GDM1 (cell line): ENCODE measurements at places on chromosomes 12 and 14.

DNA sequence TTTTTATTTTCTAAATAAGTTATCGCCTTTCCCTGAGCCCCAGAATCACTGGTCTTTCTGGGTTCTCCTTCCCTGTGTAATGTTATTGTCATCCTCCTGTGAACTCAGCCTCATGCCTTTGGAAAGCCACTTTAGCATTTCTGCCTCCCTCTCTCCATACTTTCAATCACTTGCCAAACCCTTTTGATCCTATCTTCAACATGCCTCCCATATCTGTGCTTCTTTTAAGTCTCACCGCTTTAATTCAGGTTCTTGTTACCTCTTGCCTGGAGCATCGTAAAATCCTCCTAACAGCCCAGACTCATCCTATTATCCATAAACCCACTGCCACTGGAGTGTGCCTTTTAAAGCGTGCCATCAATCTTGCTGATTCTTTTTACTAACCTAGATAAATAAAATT lies 321.8 kb downstream of the BMP4 start:
- DNase-seq = no peak

DNA sequence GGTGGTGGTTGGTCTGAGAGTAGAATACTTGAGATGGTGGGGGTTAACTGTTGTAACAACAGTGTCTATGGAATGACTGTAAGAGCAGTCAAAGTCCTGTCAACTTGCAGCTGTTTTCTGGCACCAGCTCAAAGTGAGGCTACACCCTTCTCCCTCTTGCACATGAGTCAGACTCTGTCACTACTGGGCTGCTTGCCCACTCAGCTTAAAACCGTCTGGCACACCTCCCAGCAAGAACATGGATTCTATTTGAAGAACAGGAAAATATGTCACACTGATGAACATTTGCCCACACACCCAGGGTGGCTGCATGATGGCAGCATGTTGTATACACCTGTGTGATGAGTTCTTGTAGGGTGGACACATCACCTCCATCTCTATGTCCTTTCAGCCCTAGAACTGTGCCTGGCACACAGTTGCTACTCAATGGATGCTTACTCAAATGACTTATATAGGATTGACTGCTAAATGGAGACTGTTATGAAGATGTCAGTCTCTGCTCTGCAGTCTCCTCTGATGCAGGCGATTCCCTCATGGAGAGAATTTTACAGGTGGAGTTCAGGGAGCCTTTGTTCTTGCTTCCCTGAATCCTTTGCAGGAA lies 19.3 kb upstream of the SERPINA6 start:
- no peak for DNase-seq

GRCh38 chr14:34043627-34044372 lies 92.9 kb upstream of the EGLN3 start:
- no peak for DNase-seq

DNA sequence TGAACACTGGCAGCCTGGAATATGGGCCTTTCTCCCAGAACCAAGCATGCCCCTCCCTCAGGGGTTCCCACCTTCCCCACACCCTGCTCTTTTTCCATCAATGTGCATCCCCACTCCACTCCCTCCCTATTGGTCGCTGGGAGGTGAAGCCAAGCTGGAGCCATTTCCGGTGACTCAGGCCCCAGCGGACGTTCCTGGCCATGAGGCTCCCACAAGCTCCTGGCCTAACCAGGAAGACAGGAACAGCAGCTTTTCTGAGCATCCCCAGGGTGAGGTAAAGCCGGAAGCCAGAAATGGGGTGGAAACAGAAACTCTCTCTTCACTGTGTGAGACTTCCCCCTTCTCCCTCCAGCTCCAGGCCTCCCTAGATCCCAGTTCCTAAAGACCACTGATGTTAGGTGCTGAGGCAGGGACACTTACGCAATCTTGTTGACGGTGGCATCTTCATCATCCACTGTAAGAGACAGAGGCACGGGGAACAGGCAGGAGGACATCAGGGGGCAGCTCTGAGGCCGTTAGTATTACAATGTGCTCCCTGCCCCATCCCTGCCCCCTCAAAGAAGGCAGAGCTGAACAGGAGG lies 5.1 kb downstream of the LMBR1L start:
- no peak for DNase-seq

GRCh38 chr12:46926526-46926925 lies 100.7 kb upstream of the SLC38A4 start:
- DNase-seq = no peak

DNA sequence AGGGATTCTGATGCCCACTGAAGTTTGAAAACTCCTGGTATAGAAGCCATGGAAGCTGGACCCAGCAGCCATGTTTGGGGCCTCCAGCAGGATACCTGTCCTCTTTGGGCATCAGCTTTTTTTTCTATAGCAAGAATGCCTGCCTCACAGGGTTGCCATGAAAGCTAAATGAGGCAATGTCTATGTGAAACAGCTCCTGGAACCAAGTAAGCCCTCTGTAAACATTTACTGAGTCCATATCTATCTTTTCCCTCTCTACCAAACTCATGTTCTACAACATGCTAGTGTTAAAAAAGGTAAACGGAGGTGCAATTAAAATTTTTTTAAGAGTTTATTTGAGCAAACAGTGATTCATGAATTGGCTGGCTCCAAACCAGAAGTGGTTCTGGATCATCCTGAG lies 28.6 kb downstream of the FLVCR2 start:
- no peak for DNase-seq

GRCh38 chr12:95545731-95546490 lies 5.4 kb downstream of the USP44 start:
- no peak for DNase-seq

GRCh38 chr14:33710273-33710672 lies 240.6 kb downstream of the EGLN3 start:
- DNase-seq = no peak

DNA sequence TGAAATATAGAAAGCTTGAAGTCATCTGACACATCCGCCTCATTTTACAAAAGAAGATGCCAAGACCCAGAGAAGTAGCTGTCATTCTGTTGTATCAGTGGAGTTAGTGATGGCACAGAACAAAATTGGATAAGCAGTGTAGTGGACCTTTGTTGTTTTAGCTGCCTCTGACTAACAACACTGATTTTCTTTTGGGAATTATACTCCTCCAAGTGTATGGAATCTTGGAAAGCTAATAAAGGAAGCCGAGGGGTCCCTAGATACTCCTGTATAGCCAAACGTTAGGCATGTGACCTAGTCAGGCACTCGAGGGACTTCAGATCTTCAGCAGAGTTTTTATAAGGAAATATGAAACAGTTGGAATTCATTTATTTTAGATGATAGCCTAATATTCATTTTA lies 94.5 kb downstream of the OTOGL start:
- DNase-seq = no peak

- DNase-seq = no peak
These were observed 770.5 kb downstream of the MED13L start for GRCh38 chr12:115506822-115507559.

DNA sequence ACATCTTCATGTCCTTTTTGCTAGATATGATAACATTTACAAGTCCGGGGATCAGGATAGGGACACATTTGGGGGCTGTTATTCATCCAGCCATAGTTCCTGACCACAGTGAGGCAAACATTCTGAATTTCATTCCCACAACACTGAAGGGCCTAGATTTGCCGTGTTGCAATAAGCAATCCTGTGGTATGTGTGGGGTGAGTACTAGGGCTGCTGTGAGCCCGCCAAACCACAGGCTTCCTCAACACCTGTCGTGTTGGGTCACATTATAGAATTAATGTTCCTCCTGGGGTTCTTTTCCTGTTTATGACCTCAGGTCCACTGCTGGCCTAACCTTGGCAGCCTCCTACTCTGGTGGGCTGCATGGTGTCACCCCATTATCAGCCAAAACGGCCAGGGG lies 119.2 kb downstream of the TBC1D30 start:
- no peak for DNase-seq
